GM18507 (cell line): ENCODE measurements at places on chromosomes 2 and 18.

DNA sequence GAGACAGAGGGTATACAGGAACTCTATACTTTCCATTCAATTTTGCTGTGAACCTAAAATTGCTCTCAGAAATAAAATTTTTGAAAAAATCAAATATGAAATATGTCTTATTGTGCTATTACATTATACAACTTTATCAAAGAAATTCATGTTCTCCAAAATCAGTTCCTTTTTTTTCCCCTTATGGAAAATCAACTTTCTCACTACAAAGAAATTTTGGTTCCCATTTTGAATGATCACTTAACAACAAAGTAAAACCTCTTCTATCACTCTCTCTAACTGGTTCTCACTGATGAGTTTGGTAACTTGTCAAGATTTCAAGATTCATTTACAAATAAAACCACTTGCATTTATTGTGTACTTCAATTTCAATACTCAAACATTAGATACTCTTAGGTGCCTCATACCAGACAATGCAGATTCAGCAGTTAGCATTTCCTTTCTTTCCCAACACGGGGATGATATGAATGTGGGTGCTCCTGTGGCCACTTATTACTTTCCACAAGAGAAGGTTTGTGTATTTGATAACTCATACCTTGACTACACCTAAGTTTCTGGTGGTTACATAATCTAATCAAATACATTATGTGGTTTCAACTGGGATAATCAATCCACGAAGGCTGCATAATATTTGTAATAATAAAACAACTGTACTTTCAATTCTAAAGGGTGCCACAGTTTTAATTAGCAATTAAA is 6.4 kb downstream of the PSME4 start:
- DNase-seq = no peak

DNA sequence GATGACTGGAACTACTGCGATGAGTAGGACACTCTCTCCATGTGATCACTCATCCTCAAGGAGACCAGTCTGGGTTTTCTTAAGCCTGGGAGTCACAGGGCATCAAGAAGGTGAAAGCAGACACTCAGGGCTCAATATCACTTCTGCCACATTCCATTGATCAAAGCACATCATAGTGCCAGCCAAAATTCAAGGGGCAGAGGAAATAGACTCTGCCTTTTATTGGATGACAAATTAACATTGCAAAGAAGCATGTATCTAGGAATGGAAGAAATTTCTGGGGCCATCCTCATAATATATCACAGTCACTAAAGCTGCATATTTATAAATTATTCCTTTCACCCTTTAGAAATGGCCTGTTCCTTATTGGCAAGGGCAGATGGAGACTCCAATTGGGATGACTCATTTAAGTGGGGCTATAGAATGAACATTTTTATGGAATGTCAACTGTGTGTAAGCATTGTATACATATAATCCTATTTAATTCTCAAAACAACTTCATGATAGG is 114.8 kb upstream of the CDC42EP3 start:
- no peak for DNase-seq

DNA sequence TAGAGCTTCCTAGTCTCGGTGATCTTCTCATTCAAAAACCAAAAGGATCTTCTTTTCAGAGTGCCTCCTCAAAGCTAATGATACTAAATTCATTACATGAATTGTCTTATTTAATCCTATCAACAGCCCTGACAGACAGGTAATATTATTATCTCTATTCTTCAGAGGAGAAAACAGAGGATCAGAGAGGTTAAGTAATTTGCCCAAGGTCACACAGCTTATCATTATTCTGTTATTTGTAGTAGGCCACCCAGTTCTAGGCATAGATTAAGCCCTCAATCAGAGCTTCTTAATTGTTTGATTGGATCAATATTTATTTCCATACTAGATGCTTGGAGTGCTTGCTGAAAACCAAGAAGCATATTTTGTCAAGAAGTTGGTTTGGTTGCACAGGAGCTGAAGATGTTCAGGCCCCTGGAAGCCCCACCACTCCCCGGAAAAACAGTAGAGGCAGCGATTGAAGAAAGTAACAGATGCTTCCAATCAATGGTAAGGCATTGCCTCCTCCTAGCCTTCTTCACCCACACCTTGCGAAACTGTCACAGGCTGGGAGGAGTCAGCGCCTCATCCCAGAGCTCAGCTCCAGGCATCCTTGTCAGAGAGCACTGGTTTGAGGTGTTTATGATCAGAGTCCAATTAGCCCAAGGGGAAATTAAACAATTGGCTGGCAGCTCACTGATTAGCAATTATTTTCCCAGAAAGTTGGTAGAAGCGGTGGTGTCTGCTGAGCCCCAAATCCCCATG is 487.2 kb downstream of the BCL11A start:
- no peak for DNase-seq

GRCh38 chr2:64626146-64626809 is 27.4 kb downstream of the SERTAD2 start:
- no peak for DNase-seq

- no peak for DNase-seq
Observed at GRCh38 chr18:62844850-62845643, 129.7 kb downstream of the PHLPP1 start.
